ENCODE measurements at places on chromosomes 4 and X.

DNA sequence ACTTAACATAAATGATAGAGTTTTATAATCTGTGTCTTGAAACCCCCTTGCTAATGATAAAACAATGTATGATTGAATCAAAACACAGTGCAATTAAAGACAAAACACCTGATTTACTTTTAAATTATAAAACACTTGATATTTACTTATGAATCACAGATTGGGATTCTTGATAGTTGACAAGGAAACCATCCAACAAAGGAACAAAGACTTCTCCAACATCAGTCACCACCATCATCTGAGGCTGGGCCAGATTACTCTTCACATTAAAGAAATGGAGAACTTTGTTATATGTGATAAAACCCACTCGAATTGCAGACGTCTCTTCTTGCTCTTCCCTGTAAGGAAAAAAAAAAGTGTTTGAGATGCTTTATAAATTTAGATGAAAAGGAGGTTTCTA is 67.4 kb downstream of the METTL14 start:
- no peak for DNase-seq

- DNase-seq = no peak
Measured at GRCh38 chr4:61938250-61938846, 738.2 kb downstream of the ADGRL3 start.

DNA sequence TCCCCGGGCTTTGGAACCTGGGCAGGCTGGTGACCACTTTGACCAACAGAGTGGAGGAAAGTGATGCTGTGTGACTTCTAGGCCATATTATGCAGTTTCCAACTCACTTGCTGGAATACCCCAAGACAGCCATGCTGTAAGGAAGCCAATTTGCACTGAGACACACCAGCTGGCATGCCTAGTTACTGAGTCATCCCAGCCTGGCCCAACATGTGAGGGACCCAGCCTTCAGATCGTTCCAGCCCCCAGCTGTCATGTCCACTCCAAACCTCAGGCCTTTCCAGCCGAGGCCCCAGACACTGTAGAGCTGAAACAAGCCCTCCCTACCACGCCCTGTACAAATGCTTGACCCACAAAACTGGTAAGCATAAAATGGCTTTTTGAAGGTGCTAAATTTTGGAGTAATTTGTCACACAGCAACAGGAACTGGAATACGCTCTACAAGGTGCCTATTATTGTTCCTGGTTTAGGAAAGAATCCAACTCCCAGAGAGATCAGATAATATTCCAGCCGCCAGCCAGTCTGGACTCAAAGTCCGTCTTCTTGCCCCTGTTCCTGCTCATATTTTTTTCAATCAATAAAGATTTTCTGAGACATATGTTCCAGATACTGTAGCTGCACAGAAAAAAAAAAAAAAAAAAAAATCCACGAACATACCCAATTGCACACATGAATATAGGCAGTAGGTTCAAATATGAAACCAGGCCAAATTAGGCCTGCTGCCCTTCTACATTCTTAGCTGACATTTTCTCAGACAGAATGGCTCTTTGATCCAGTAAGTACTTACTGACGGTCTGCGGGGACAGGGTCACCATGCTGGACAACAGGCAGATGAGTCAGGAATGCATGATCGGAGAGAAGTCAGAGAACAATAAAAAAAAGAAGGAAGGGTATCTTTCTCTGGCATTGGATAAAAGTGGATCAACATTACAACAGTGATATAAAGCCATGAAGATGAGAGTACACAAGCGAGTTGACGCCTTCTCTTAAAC is 35.1 kb downstream of the SH3KBP1 start:
- DNase-seq = no peak

DNA sequence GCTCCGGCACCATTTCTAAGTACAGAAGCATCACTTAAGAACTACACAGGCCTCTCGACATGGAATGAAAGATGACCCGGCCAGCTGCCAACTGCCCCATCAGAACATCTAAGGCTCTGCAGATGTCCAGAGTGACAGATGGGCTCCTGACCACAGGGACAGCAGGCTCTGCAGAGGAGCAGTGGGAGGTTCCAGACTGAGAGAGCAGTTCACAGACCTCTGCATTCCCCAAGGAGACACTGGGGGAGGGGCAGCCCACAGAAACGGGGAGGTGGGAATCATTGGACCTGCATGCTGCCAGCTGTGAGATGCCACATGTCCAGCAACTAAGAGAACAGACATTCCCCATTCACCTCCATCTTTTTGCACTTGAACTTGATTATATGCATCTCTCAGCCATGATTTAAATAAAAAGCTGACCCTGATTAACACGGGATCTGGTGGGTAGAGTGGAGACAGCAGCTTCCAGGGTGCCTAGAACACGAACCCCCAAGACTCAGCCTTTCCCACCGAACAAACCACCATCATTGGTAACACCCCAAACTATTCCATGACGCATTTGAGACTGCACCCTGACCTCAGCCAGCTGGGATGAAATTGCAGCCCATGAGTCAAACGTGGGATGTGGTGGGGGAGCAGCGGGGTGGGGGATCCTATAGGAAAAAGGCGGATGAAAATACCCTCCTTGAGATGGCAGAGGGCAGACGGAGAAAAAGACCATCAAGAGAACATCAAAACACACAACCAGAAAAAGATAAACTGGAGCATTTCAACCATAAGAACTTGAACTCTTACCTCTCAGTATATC is 47.2 kb downstream of the AFAP1 start:
- DNase-seq = no peak

GRCh38 chrX:47749185-47749967 is 87.3 kb upstream of the ZNF81 start:
- no peak for DNase-seq

DNA sequence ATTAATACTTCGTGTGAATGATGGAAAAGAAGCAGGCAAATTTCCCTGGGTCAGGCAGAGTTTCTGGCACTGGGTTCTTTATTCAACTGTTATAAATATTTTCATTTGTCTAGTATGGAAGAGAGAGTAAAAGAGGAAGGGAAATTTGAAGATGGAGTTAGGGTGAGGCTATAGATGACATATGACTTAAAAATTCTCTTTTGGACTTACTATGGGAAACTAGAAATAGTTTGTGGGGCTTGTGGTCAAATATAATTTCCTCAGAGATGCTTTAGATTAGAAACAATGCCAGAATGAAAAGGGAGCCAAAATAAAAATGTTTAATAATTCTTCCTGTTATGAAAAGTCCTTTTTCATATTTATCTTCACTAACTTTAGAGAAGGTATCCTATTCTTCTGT is 103.2 kb downstream of the GC start:
- no peak for DNase-seq

DNA sequence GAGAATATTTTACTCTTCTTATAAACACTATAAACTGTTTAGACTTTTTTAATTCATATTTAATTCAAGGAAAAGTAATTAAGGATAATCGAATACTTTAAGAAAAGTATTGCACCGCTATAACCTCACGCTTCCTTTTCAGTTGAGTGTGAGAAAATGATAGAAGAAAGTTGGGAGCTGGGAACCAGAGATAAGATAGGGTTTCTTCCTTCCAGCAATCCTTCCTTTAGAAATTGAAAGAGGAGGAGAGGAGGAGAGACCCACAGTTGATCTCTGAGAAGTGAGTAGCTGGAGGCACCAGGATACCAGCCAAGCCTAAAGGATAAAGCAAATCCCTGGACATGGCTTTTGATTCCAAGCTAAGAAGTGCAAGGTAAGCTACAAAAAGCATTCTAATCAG is 242.3 kb upstream of the NOCT start:
- no peak for DNase-seq

- DNase-seq = no peak
Measured at GRCh38 chrX:66015152-66015831, 24.6 kb downstream of the VSIG4 start.

GRCh38 chr4:19256823-19257222 is 994.9 kb upstream of the SLIT2 start:
- DNase-seq = no peak

DNA sequence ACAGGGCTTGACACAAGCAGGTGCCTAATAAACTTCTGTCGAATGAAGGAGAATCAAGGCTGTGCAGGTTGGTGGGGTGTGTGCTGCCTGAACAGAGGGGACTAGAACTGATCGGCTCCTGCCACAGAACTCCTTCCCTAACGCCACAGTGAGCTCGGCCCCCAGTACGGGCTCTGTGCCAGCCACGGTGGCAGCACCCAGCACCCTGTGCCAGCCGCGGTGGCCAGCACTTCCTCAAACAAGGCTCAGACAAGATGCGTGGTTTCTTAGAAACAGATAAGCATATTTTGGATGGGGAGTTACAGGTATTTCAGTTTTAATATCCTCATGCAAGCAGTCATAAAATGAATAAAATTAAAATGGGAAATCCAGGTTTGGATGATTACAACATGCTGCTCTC is 26.0 kb upstream of the C4orf50 start:
- no peak for DNase-seq

- no peak for DNase-seq
Measured at GRCh38 chr4:185567381-185568376, 32.4 kb upstream of the PDLIM3 start.

DNA sequence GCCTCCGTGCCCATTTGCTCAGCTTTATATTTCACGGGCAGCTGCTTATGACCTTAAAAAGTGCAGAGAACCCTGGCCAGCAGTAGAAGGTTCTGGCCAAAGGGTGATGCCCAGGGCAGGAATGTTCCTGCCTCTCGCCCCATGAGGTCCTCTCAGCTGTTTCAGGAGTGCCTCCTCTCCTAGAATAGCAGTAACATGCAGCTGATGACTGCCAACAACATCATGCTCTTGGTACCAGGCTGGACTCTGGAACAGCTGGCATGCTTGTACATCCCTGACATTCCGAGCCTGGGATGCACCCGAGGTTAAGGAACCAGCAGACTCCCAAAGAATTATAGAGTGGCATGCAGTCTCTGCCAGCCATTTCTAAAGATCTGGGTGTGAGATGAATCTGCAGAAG is 11.7 kb upstream of the TENM3 start:
- no peak for DNase-seq

DNA sequence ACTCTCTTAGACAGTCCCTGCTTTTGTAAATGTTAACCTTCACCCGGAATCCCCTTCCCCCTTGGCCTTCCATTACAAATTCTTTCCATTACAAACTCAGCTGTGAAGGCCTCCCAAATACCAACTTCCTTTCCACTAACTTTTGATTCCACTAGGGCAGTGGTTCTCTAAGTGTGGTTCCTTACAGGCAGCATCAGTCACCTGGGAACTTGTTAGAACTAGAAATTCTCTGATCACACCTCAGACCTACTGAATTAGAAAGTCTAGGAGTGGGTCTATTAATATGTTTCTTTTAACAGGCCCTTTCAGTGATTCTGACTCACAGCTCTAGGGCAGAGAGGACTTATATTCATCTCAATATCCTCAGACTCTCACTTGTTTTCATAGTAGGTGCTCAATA is 19.0 kb upstream of the MRPL1 start:
- no peak for DNase-seq

GRCh38 chr4:39365360-39365759 is 802 bp downstream of the RFC1 start:
- no peak for DNase-seq

DNA sequence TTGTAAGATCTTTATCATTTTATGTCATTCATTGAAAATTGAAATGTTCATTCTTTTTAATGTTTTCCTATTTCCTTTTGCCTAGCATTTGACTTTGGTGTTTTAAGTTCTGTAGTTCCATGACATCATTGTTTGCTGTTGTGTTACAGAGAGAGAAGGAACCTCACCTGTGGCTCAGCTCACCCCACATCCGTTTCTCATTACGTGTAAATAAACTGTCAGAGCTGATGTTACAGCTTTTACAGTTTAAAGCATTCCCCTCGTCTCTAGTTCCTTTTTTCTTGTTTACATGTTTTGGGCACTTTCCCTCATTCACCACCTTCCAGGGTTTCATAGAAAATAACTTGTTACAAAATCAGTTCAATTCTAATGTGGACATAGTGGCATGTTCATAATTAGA is 137.2 kb downstream of the FNIP2 start:
- no peak for DNase-seq

GRCh38 chrX:71475785-71476540 is 56.9 kb upstream of the OGT start:
- no peak for DNase-seq

DNA sequence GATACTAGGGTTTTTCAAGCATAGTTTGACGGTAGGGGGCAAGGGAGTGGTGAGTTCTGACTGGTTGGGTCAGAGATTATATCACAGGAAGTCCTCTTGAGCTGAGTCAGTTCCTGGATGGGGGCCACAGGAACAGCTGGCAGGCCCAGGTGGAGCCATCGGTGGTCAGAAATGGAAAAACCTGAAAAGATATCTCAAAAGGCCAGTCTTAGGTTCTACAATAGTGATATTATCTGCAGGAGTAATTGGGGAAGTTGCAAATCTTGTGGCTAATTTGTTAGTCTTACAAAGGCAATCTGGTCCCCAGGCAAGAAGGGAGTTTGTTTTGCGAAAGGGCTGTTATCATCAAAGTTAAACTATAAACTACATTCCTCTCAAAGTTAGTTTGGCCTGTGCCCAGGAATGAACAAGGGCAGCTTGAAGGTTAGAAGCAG is 159.3 kb downstream of the PTCHD1 start:
- no peak for DNase-seq

GRCh38 chr4:8435656-8436121 is 4.8 kb downstream of the ACOX3 start:
- DNase-seq = no peak

DNA sequence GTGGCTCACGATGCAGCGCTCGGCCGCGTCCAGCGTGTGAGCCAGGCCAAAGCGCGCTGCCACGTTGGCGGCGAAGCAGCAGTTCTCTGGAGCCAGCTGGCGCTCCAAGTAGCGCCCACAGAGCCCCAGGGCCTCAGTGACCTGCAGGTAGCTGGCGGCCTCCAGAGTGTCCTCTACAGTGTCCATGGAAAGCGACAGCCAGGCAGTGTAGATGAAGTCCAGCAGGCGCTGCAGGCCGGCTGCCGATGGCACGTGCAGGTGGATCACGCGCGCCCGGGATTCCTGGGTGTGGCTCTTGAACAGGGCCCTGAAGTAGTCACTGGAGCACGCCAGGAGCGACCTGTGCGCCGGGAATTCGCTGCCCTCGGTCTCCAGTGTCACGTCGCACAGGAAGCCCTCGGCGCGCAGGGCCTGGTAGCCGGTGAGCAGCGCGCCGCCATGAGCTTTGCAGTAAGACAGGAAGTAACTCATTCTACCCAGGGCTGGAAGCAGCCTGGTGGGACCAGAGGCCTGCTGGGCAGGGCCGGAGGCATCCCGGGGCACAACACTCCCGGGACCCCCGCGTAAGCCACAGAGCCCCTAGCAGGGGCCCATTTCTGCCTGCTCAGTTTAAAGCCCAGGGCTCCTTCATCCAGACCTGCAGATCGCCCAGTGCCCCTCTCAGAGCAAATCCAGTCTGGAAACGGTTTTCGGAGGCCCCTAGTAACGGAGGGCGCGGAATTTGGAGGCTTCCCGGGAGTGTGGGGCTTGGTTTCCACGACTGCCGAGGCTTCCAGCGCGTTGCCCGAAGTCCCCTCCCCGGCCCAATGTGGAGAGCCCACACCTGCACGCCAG is 595 bp downstream of the KLHL34 start:
- DNase-seq = no peak

DNA sequence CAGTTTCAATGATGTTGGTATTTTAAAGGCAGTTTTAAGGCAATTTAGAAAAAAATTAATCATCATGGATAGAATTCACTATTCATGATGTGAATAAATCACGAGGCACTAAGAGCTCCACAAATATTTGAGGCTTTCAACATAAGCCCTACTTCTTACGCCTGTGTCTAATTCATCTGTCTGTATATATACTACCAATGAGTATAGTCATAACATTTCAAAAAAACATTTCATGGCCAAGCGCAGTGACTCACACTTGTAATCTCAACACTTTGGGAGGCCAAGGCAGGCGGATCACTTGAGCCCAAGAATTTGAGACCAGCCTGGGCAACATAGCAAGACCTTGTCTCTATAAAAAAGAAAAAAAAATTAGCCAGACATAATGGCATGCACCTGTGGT is 56.5 kb downstream of the FBXL5 start:
- no peak for DNase-seq

Data from activated T-cell treated with anti-CD3 and anti-CD28 coated beads for 48 hours (primary cell).